ENCODE measurements at places on chromosomes 5 and 9.
A peak's percentile ranks its signal among the peaks of the same experiment; 100 is the strongest.

GRCh38 chr9:123662057-123662776, 267.7 kb downstream of the DENND1A start:
- H3K4me3 ChIP-seq, result no peak overlapping the region
- peaks cover 39% of the 10 kb centered on the region for H3K36me3 ChIP-seq
- no peak overlapping the region for H3K27ac ChIP-seq

- no peak overlapping the region for H3K27ac ChIP-seq
- H3K27me3 ChIP-seq, result peaks cover 3% of the 10 kb centered on the region
- peak overlapping the region; percentile 77 for H3K4me3 ChIP-seq
- 0 out of 2 replicates have a peak, but pooled peaks cover 2% of the 10 kb centered on the region for H3K4me1 ChIP-seq
- peaks cover 14% of the 10 kb centered on the region for H3K36me3 ChIP-seq
Observed at GRCh38 chr5:54520438-54520846, 2.9 kb downstream of the SNX18 start.

DNA sequence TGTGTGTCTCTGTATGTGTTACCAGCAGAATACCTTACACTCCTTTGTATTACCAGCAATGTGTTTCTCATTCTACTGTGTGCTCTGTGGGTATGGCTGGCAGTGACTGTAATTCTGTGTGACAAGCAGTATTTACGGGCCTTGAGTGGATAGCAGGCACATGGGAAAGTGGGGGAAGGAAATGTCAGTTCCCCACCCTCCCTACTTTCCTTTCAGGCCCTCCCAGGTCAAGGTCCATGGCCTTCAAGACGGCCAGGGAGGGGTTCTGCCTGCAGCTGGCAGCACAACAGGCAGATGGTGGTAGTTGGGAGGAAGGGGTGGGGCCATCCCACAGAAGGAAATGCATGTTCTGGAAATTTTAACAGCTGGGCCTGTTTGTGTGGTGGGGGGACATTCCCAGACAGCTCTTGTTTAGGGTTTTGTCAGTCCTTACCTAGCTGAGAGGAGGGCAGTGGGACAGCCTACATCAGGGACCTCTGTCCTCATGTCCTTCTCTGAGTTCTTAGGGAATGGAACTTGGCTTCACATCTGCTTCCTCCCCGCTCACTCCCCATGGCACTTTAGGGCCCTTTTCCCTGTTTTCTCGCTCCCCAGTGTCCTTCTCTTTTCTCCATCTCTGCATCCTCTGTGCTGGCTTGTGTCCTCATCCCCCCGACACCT, 14.6 kb upstream of the TNIP1 start:
- H3K36me3 ChIP-seq, result no peaks in the 10 kb centered on the region
- DNase-seq, result no peak
- peaks cover 2% of the 10 kb centered on the region for H3K4me1 ChIP-seq
- no peak overlapping the region for H3K27ac ChIP-seq

GRCh38 chr5:15516486-15516885, 16.5 kb downstream of the FBXL7 start:
- no peaks in the 10 kb centered on the region for H3K4me1 ChIP-seq
- no peak overlapping the region for H3K27ac ChIP-seq
- H3K36me3 ChIP-seq, result peaks cover 4% of the 10 kb centered on the region
- no peak for DNase-seq
- H3K27me3 ChIP-seq, result no peaks in the 10 kb centered on the region

- no peaks in the 10 kb centered on the region for H3K36me3 ChIP-seq
- H3K27me3 ChIP-seq, result no peaks in the 10 kb centered on the region
- DNase-seq, result no peak
- H3K4me1 ChIP-seq, result no peaks in the 10 kb centered on the region
- H3K4me3 ChIP-seq, result no peak overlapping the region
Observed at GRCh38 chr9:136981588-136982231, 1.1 kb upstream of the LCNL1 start.

DNA sequence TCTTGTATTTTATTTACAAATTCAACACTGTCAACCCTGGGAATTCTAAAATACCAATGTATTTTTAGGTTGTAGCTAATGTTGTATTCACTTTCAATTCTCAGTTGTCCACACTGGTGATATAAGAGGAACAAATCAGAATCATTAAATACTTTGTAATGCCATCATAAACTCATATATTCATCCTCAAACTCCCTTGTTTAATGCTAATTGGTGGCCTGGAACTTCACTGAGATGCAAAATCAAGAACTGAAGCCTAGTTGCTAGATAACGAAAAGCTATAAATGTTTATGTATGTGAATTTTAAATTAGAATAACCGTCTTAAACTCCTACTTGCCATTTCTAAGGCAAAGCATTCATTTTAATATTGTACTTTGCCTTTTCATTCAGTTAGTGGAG, 274.7 kb downstream of the RAB3C start:
- no peaks in the 10 kb centered on the region for H3K4me1 ChIP-seq
- H3K27me3 ChIP-seq, result no peaks in the 10 kb centered on the region
- H3K27ac ChIP-seq, result no peak overlapping the region
- no peaks in the 10 kb centered on the region for H3K36me3 ChIP-seq
- DNase-seq, result no peak

- no peak overlapping the region for H3K27ac ChIP-seq
- no peaks in the 10 kb centered on the region for H3K4me1 ChIP-seq
- H3K27me3 ChIP-seq, result no peaks in the 10 kb centered on the region
- no peaks in the 10 kb centered on the region for H3K36me3 ChIP-seq
- DNase-seq, result no peak
- no peak overlapping the region for H3K4me3 ChIP-seq
Observed at GRCh38 chr9:88258601-88259000, 120.3 kb upstream of the SPATA31C2 start.

DNA sequence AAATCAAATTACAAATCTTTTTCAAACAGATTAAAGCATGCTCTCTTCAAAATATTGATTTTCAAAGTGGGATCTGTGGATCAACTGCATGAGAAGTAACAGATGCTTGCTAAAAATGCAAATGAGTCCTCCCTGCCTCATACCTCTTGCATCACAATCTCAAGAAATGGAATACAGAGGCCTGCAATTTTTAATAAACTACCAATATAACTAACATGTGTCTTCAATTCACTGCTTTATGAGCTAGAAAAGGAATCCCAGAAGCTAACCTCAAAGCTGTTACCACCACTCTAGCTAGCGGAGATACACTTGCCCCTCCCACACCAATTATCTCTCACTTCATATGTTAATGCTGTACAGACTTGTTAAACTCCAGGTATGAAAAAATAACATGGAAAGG, 9.6 kb downstream of the OR13C5 start:
- no peak overlapping the region for H3K27ac ChIP-seq
- peaks cover 2% of the 10 kb centered on the region for H3K36me3 ChIP-seq
- no peak for DNase-seq
- no peaks in the 10 kb centered on the region for H3K4me1 ChIP-seq

GRCh38 chr9:129929496-129930125, 94.4 kb downstream of the USP20 start:
- no peaks in the 10 kb centered on the region for H3K27me3 ChIP-seq
- DNase-seq, result no peak
- H3K27ac ChIP-seq, result no peak overlapping the region
- H3K4me1 ChIP-seq, result no peaks in the 10 kb centered on the region
- no peak overlapping the region for H3K4me3 ChIP-seq

- H3K27ac ChIP-seq, result no peak overlapping the region
- no peak overlapping the region for H3K4me3 ChIP-seq
- H3K36me3 ChIP-seq, result no peaks in the 10 kb centered on the region
- H3K27me3 ChIP-seq, result peaks cover 48% of the 10 kb centered on the region
- peaks cover 2% of the 10 kb centered on the region for H3K4me1 ChIP-seq
- no peak for DNase-seq
Observed at GRCh38 chr5:151906246-151906645, 18.4 kb downstream of the GLRA1 start.

- H3K4me1 ChIP-seq, result no peaks in the 10 kb centered on the region
- no peak overlapping the region for H3K27ac ChIP-seq
- H3K27me3 ChIP-seq, result no peaks in the 10 kb centered on the region
- no peaks in the 10 kb centered on the region for H3K36me3 ChIP-seq
- no peak for DNase-seq
- H3K4me3 ChIP-seq, result no peak overlapping the region
Observed at GRCh38 chr5:96809921-96810320, 2.2 kb upstream of the ERAP1 start.

- H3K27me3 ChIP-seq, result no peaks in the 10 kb centered on the region
- no peak for DNase-seq
- H3K4me1 ChIP-seq, result no peaks in the 10 kb centered on the region
- H3K4me3 ChIP-seq, result no peak overlapping the region
Observed at GRCh38 chr9:111052791-111053190, 14.5 kb upstream of the LPAR1 start.
